ENCODE measurements at places on chromosomes 5 and 9. TPM values are rescaled to one million over a fixed set of nuclear protein-coding genes. Genes with fewer than 3 reads are reported as not detected.

DNA sequence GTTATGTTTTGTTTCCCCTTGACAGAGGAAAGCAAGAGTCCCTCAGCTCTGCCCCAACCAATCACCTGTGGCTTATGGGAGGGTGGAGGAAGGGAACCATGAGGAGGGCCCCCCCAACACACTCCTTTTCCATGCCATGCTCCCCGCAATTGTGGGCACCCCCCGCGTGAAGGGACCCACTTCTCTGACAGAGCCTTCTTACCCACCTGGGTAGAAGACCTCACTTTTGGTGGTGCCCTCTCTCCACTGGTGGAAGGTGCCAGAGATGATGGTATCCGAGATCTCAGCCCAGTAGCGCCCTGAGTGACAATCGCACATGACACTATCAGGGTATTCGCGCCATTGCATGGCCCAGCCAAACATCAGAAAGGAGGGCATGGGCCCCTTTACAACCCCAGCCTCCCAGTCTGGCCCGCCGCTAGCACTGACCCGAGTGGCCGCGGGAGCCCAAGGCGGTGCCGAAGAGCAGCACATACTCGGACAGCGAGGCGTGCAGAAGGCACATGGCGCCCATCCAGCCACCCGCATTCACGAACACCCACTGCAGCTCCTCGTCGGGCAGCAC lies 714 bp downstream of the SIGMAR1 start:
- H3K36me3 ChIP-seq: peaks cover 2% of the 10 kb centered on the region
- peak overlapping the region; percentile 87 for H3K4me3 ChIP-seq
- H3K4me1 ChIP-seq: peaks cover 31% of the 10 kb centered on the region
- no peak for DNase-seq
- H3K27me3 ChIP-seq: no peaks in the 10 kb centered on the region
- H3K27ac ChIP-seq: peak overlapping the region; percentile 84

- H3K27me3 ChIP-seq: peaks cover 26% of the 10 kb centered on the region
- H3K27ac ChIP-seq: no peak overlapping the region
- no peak overlapping the region for H3K4me3 ChIP-seq
- no peaks in the 10 kb centered on the region for H3K36me3 ChIP-seq
These were observed 5.0 kb downstream of the KCNIP1 start for GRCh38 chr5:170508660-170509347.

- no peak overlapping the region for H3K27ac ChIP-seq
- H3K4me3 ChIP-seq: no peak overlapping the region
- no peaks in the 10 kb centered on the region for H3K4me1 ChIP-seq
- no peaks in the 10 kb centered on the region for H3K36me3 ChIP-seq
- DNase-seq: no peak
These were observed 10.6 kb upstream of the PWWP2A start for GRCh38 chr5:160129841-160130240.

- peaks cover 2% of the 10 kb centered on the region for H3K36me3 ChIP-seq
- no peak for DNase-seq
- no peak overlapping the region for H3K4me3 ChIP-seq
- peaks cover 14% of the 10 kb centered on the region for H3K4me1 ChIP-seq
- H3K27ac ChIP-seq: peak overlapping the region; percentile 97
These were observed 2.0 kb upstream of the ADAMTS6 start for GRCh38 chr5:65483546-65484346.

DNA sequence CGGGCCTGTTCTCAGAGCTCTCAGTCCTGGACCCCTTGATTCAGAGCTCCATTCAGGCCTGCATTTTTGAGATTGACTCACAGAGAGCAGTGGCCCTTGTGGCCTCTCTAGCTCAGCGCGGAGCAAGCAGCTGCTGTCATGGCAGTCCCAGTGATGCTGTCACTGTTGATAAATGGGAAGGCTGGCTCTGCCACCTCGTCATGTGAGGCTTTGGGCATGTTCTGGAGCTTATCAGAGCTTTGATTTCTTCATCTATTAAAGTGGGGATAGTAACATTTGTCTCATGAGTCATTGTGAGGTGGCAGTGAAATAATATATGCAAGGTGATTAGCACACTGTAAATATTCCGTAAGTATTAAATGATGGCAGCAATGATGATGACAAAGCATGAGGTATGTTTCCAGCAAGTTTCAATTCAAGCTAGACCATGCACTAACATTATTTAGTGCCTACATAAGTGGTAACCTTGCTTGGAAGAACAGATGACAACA lies 126.4 kb upstream of the CXCL14 start:
- no peak overlapping the region for H3K4me3 ChIP-seq
- no peaks in the 10 kb centered on the region for H3K4me1 ChIP-seq
- no peak for DNase-seq
- no peaks in the 10 kb centered on the region for H3K36me3 ChIP-seq
- H3K27ac ChIP-seq: no peak overlapping the region

- H3K27ac ChIP-seq: no peak overlapping the region
- H3K27me3 ChIP-seq: no peaks in the 10 kb centered on the region
- no peak overlapping the region for H3K4me3 ChIP-seq
- DNase-seq: no peak
- no peaks in the 10 kb centered on the region for H3K4me1 ChIP-seq
These were observed 979.5 kb downstream of the MAT2B start for GRCh38 chr5:164484948-164485347.

Gene CTXN3
- not detected for total RNA-seq

Gene SGCD
- 0.43 TPM for total RNA-seq

Measured in activated naive CD8-positive, alpha-beta T cell treated with anti-CD3 and anti-CD28 coated beads, Interleukin-2, amount 10 ng/mL, durations not matched to agents 7 days and 5 days (primary cell).